ENCODE measurements at places on chromosomes 3 and 15. TPM values are rescaled to one million over a fixed set of nuclear protein-coding genes. Genes with fewer than 3 reads are reported as not detected.

The GPR171 gene
- not detected for polyA plus RNA-seq

The ZBTB47 gene
- 14.5 TPM for polyA plus RNA-seq

The SPATA16 gene
- not detected for polyA plus RNA-seq

The DPPA4 gene
- 2.2 TPM for polyA plus RNA-seq

The ALDH1A2 gene
- polyA plus RNA-seq, result 287 TPM

The SLC28A2 gene
- 0.44 TPM for polyA plus RNA-seq

All from right renal cortex interstitium (tissue), 3 donors.